NCI-H1930 (cell line): ENCODE measurements at places on chromosomes 6 and 20.

DNA sequence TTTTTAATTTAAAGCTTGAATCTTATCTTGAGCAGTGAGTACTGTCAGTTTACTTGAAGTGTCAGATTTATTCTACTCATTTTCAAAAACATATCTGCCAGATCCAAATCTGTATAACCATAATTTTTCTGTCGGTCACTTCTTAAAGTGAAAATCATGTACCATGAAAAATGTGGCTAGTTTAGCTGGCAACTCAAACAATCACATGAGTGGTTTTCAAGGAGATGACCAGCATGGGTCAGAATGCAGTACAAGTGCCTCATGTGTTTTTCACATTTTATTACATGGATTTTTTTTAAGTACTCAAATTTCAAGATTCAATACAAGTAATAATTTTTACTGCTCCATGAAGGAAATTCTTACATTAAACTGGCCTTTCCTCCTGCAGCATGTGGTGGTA lies 11.0 kb upstream of the SAMD5 start:
- no peak for DNase-seq

DNA sequence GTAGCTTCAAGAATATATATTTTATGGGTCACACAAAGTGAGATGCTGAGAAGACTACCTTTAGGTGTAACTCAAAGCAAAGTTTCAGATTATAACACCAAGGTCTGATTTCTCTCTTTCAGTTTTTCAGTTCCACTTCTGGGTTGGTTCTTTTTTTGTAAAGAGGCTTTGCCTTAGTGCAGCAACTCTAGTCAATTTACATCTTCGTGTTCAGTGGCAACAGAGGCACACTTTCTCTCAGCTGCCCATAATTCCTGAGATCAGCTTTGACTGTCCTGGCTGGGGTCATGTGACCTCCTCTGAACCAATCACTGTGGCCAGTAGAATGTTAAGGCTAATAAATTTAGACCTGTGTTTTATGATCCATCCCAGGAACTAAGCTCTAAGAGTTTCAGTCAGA lies 120.2 kb downstream of the TINAG start:
- DNase-seq, result no peak

GRCh38 chr6:4359108-4359730 lies 223.8 kb upstream of the ECI2 start:
- DNase-seq, result no peak

DNA sequence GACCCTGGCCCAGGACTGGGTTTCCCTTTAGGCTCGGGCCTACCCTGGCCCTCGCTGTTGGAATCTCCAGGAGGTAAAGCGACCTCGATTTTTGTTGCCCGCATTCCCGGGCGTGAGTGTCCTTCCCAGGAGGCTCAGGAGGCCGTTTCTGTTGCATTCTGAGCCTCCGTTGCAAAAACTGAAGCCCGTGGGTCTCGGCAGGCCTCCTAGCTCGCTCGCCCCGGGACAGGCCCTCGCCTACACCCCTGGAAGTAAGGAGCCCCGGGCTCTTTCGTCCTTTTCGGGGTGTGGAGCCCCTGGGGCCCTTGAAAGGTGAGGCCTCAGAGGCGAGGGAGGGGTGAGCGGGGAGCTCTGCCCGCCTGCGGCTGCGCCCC lies 2.3 kb downstream of the NR2E1 start:
- DNase-seq, result no peak

DNA sequence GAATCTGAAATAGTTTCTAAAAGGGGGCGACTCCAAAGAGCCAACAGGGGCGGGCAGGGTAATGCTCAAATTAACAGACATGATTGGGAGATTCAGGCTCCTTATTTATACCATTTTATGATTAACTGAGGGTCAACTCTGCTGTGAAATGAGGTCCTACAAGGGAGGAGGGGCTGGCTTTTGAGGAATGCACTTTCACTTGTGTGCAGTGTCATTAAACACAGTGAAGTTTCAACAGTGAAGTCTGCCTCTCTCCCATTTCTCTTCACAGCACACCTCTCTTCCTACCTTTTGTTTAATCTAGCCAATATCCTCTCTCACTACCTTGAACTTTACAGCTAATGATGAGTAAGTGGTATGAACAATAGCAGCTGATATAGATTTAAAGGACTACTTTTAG lies 557.3 kb upstream of the CITED2 start:
- DNase-seq, result no peak
